ENCODE measurements at places on chromosomes 6 and 20.

GRCh38 chr6:121285041-121285440 is 49.2 kb downstream of the TBC1D32 start:
- DNase-seq = no peak

DNA sequence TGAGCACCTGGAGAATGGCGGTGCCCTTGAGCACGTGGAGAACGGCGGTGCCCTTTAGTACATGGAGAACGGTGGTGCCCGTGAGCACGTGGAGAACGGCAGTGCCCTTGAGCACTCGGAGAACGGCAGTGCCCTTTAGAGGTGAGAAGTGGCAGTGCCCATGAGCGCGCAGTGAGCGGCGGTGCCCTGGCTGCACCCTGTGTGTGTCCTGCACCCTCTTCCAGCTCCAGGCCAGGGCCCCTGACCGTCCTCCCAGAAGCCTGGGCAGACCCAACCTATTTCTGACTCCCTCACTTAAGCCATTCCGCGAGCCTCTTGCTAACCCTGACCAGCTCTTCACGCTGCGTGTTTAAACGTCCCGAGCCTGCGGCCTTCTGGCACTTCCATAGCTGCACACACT is 151.3 kb downstream of the DLL1 start:
- no peak for DNase-seq

- no peak for DNase-seq
These were observed 178.4 kb downstream of the MRPL14 start for GRCh38 chr6:43948527-43949485.

DNA sequence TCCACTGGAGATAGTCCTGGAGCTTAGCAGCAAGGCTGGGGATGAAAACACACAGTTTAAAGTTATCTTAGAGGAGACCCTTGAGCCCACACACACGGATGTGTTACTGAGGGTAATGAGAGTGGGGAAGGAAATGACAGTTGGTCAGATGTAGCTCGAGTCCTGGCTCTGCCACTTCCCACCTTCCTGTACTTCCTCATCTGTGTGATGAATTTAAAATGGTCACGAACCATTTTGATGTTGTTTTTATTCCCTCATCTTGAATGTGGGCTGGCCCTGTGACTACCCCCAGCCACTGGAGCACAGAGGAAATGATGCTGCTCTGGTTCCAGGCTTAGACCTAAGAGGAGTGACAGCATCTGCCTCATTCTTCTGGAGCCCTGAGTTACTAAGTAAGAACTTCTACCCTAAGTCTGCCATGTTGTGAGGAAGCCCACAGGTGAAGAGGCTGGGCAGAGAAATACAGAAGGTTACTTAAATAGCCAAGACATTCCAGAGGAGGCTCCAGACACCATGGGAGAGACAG is 141.2 kb downstream of the NRN1 start:
- DNase-seq = no peak

DNA sequence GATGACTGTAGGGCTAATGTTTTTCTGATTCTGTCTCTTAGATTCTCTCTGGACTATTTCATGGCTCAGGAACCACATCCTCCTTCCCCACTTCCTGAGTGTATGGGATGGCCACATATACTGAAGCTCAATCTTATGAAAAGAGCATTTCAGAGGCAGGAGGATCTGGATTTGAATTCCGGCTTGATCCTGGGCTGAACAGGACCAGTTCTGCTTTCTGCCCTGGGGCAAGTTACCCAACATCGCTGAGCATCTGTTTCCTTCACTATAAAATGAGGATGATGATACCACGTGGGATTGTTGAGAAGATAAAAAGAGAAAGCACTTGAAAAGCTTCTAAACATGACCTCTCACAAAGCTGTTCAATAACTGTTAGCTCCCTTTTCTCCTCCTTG is 168.4 kb upstream of the TNFAIP3 start:
- no peak for DNase-seq

DNA sequence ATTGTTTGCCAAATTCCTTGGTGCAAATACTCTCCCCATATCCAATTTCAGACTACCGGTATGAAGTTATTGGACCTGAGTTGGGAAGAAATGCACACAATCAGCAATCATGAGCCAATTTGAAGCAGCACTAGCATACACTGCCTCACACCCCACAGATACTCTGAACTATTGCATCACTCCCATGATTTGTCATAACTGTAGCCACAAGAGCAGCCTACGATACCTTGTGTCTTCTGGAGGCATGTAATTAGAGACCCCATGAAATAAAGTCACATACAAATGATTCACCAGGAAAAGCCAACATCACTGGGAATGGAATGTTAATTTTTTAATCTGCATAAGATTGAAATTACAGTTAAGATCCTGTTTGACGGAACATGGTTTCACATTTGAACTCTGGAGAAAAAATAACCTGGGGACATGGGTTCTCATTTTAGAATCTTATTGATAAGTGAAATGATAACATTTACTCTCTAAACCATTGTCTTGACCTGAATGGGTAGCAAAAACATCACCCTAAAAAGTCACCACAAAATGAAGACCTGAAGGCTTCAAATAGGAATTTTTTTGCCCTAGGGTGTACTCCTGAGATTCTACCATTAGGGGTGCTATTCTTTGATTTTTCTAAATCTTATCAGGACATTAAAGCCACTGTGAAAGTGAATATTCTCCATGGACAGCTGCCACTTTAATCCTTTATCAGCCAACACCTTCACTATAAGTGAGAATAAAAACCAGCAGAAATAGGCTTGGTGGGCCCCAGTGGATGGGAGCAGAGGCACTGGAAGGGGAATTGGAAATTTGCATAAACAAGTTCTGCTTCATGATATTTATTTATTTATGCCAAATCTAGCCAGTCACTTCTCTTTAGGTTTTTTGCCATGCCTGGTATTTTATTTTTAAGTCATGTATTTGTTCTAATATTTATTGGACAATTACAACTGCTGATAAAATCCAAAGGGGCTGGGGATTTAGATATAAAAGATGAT is 34.5 kb upstream of the HBS1L start:
- no peak for DNase-seq

DNA sequence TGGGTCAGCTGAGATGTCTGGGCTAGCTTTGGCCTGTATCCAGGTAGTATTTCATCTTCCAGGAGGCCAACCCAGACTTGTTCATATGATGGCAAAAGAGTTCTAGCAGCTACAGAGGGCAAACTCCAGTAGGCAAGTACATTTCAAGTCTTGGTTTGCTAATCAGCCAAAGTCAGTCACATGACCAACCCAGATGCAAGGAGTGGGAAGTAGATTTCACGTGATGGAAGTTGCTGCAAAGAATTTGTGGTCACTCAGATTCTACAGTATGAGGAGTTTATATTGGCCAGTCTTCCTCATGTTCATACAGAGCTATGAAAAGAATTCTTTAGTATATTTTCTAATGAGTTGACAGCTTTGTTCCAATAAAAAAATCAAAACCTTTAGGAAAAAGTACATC is 101.8 kb downstream of the PHACTR1 start:
- no peak for DNase-seq

- DNase-seq = no peak
These were observed 42.3 kb upstream of the TMEM181 start for GRCh38 chr6:158517581-158517980.

DNA sequence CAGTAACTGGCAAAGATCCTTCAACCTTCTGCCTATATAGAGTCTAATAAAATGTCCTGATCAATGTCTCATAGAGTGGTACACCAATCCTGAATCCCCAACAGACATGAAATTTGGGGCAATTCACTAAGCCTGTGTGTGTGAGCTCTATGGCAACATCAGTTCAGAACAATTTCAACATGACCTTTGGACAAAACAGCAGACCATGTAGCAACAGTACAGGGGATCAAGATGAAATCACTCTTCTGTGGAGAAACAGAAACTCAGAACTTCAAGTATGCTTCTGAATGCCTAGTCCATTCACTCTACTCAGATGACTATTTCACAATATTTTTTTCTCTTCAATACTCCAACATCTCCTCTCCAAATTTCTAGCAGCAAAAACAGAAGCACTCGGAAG is 49.1 kb upstream of the OPRM1 start:
- DNase-seq = no peak

- no peak for DNase-seq
These were observed 144.8 kb upstream of the SUPT3H start for GRCh38 chr6:45522486-45522885.

- DNase-seq = no peak
These were observed 278.2 kb upstream of the SUPT3H start for GRCh38 chr6:45655745-45656476.

DNA sequence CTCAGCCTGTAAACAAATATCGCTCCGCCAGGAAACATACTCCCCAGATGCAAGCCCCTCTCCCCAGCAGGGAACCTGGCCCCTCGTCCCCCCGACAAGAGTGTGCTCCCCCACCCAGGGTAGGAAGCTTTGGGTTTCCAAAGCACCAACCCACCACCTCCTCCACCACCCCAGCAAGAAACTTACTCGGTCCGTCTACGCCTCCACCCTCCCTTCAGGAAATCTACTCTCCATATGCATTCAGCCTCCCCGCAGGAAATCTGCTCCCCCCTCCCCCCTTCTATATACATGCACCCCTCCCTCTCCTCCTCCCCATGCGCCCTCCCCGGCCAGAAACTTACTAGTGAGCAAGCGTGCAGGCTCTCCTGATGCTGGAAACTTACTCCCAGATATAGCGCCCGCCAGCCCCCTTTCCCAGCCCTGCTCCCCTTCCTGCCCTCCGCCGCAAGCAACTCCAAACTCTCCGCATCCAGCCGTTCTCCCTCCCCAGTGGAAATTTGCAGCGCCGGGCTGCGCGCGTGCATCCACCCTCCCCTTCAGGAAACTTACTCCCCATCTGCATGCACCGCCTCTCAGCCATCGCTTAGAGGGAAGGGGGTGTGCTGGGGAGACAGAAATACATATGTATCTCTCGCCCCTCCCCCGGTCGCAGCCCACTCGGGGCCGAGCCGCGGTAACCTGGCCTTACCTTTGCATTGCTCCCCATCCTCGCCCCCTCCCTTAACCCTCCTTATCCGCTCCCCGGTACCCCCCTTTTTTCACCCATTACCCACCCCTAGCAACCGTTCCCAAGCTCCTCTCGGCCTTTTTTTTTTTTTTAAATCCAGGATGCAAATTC is at the start of gene TRERF1:
Gene TRERF1, minus strand, starts transcription at position 594 of the 838 bp plus-strand sequence. CDS start 182,336 bp downstream, outside the sequence.
- no peak for DNase-seq

- no peak for DNase-seq
These were observed 42.2 kb upstream of the SPTLC3 start for GRCh38 chr20:12966468-12967085.

DNA sequence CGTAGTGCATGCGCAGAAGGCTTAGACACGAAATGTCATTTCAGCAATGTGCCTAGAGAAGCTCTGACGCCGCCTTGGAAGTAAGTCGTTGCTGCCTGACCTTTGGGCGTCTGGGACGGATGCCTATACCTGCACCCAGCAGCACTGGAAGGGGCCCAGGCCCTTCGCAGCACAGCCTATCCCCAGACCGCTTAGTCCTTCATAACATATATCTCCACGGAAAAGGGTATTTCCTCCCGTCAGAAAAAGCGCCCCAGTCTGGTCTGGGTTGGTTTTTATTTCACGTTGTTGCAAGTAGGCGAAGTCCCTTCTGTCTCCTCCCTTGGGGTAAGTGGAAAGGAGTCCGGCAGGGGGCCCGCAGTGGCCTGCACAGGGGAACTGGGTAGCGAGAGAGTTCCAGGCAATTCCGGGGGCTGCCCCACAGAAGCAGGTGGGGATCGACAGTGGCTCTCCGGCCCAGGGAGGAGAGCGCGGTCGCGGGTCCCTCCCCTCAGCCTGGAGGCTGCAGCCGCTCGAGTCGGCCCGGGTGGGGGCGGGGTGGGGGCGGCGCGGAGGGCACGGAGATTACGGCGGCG is 559 bp upstream of the EYA4 start:
- no peak for DNase-seq

- no peak for DNase-seq
These were observed 67.4 kb upstream of the SNRPB2 start for GRCh38 chr20:16662467-16662866.

GRCh38 chr6:135114355-135115145 is 59.9 kb upstream of the HBS1L start:
- no peak for DNase-seq

GRCh38 chr6:89339565-89339964 is 13.0 kb downstream of the UBE2J1 start:
- no peak for DNase-seq

GRCh38 chr6:16092990-16093389 is 35.9 kb upstream of the MYLIP start:
- DNase-seq = no peak

DNA sequence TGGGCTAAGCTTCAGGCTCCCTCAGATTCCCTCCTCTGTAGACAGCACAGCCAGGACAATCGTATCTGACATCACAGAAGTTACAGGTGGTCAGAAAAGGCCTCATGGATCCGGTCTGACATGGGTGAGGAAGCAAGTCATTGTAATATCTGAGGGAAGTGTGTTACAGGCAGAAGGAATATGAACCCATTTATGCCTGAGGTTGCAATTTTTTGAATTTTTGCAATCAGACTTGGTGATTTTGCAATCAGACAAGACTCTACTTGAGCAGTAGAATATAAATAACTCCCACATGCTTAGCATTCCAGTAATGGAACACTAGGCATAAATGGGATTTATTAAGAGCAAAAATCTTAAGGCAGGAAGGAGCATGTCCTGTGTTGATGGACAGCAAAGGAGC is 52.1 kb downstream of the CBLN4 start:
- DNase-seq = no peak

DNA sequence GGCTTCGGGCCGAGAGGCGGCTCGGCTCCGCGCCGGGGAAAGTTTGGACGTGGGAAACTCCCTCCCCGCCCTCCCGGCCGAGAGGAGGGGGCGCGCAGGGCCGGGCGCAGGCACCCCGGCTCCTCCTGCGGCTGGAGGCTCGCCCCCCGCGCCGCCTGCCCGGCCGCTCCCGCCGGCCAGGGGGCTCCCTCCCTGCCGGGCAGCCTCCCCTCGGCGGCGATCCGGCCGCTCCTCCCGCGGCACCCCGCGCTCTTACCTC is 370 bp downstream of the CDH22 start:
- DNase-seq = no peak

- DNase-seq = no peak
These were observed 120.2 kb downstream of the GMPR start for GRCh38 chr6:16358531-16359138.

GRCh38 chr6:152209211-152209610 is 401.7 kb downstream of the ESR1 start:
- no peak for DNase-seq

GRCh38 chr6:127118298-127119101 is at the start of gene RSPO3:
RSPO3 (plus strand) TSS chr6:127118671; CDS start chr6:127119193, 522 bp downstream.
- no peak for DNase-seq

GRCh38 chr6:6634735-6635075 is 46.2 kb downstream of the LY86 start:
- no peak for DNase-seq

- DNase-seq = no peak
These were observed 43.6 kb downstream of the MDGA1 start for GRCh38 chr6:37653933-37654565.

- DNase-seq = no peak
These were observed 88.6 kb downstream of the LIN28B start for GRCh38 chr6:105045526-105045925.

GRCh38 chr6:155850408-155850841 is 394.8 kb upstream of the NOX3 start:
- DNase-seq = no peak

GRCh38 chr6:139378882-139379341 is 4.5 kb upstream of the CITED2 start:
- DNase-seq = no peak

- DNase-seq = no peak
These were observed 82.2 kb upstream of the SALL4 start for GRCh38 chr20:51884561-51884960.

DNA sequence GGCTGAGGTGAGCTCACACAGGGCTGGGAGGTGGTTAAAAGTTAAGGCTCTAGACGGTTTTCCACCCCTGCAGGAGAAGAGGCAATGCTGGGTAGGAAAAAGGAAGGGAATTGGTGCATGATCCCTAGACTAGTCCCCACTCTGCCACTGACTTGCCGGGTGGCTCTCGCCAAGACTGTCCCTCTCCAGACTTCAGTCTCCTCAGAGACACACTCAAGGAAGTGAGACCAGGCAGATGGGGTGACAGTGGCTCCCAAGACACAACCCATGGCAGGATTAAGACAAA is 13.1 kb downstream of the C20orf96 start:
- DNase-seq = no peak
